Activated naive CD8-positive, alpha-beta T cell treated with anti-CD3 and anti-CD28 coated beads, Interleukin-2, amount 50 U/mL, for 16 hours (primary cell): ENCODE measurements at places on chromosomes 7 and 10.

DNA sequence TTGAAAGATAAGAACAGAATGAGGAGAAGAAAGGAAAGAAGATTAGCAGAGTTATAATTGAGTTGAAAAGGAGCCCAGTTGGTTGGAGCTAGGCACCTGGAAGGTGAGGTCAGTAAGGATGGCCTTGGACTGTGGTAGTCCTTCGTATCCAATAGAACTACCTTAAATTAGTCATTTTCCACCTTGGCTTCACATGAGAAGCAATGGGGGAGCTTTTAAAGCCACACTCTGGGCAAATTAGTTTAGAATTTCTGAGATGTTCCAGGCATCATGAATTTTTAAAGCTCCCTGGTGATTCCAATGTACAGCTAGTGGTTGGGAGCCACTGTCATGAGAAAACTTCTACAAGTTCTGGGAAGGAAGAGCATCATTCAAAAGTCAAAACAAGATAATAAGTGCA, 27.3 kb upstream of the CYP3A5 start:
- no peak for DNase-seq

GRCh38 chr7:22447762-22448161, 52.2 kb downstream of the STEAP1B start:
- no peak for DNase-seq

- no peak for DNase-seq
These were observed 38.1 kb upstream of the PIK3AP1 start for GRCh38 chr10:96758423-96758822.

GRCh38 chr7:80499350-80499953, 12.4 kb downstream of the GNAT3 start:
- DNase-seq, result no peak

- no peak for DNase-seq
These were observed 15.8 kb downstream of the VENTX start for GRCh38 chr10:133253361-133253955.

DNA sequence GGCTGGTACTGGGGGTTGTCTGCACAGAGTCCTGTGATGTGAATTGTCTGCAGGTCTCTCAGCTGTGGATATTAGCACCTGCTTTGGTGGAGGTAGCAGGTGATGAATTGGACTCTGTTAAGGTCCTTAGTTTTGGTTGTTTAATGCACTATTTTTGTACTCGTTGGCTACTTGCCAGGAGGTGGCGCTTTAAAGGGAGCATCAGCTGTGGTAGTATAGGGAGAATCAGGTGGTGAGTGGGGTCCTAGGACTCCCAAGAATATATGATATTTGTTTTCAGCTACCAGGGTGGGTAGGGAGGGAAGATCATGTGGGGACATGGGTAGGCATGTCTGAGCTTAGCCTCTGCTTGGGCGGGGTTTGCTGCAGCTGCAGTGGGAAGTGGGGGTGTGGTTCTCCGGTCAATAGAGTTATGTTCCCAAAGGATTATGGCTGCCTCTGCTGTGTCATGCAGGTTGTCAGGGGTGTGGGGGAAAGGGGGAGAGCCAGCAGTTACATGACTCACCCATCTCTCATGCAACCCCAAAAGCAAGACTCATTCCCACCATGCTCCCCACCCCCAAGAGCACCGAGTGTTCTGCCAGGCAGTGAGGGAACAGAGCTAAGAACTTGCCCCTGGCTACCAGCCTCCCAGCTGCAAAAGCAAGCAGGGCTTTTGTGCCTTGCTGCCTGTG, 53.7 kb upstream of the ZNF273 start:
- no peak for DNase-seq

GRCh38 chr10:20355915-20356314, 539.7 kb downstream of the PLXDC2 start:
- no peak for DNase-seq

- DNase-seq, result no peak
These were observed 123.1 kb downstream of the NSUN6 start for GRCh38 chr10:18528292-18528691.

GRCh38 chr7:151498495-151498894, 21.2 kb downstream of the RHEB start:
- no peak for DNase-seq

- no peak for DNase-seq
These were observed 72.1 kb downstream of the INHBA start for GRCh38 chr7:41630741-41631140.

GRCh38 chr10:101848408-101848807, 4.8 kb upstream of the KCNIP2 start:
- DNase-seq, result no peak
